ENCODE measurements at places on chromosomes 2 and 18.

DNA sequence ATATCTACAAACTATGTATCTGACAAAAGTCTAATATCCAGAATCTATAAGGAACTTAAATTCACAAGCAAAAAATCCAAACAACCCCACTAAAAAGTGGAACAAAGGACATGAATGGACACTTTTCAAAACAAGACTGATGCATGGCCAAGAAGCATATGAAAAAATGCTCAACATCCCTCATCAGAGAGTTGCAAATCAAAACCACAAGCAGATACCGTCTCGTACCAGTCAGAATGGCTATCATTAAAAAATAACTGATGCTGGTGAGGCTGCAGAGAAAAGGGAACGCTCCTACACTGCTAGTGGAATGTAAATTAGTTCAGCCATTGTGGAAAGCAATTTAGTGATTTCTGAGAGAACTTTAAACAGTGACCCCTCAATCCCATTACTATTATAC is 56.5 kb downstream of the CCBE1 start:
- H3K36me3 ChIP-seq = no peaks in the 10 kb centered on the region
- H3K27ac ChIP-seq = no peak overlapping the region
- ATAC-seq = no peak
- peaks cover 9% of the 10 kb centered on the region for H3K27me3 ChIP-seq
- no peak overlapping the region for H3K4me3 ChIP-seq
- H3K4me1 ChIP-seq = no peaks in the 10 kb centered on the region

DNA sequence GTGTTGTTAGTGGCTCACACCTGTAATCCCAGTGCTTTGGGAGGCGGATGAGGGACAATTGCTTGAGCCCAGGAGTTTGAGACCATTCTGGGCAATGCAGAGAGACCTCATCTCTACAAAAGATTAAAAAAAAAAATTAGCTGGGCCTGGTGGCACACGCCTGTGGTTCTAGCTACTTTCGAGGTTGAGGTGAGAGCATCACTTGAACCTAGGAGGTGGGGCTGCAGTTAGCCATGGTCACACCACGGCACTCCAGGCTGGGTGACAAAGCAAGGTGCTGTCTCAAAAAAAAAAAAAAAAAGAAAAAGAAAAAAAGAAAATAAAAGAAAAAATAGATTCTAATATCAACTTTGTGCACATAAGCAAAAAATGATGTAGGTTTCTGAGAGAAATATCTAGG is 1492.5 kb upstream of the TMEFF2 start:
- no peaks in the 10 kb centered on the region for H3K36me3 ChIP-seq
- no peak for ATAC-seq
- no peaks in the 10 kb centered on the region for H3K27me3 ChIP-seq
- H3K27ac ChIP-seq = no peak overlapping the region
- H3K4me3 ChIP-seq = no peak overlapping the region

DNA sequence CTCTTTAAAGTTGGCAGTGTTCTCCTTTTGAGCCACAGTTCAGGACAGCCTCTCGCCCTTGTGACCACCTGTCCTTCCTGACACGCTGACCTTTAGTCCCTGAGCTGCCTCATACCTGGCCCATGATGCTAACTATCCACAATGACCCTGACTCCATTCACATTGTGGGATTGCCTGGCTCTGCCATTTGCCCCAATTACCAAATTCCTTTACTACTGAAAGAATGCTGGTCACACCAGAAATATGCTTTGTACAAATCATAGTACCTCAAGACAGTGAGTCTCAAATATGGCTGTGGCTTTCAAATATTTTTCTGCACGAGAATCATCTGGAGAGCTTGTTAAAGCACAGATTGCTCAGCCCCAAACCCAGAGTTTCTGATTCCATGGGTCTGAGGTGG is 54.2 kb downstream of the LTBP1 start:
- no peak overlapping the region for H3K27ac ChIP-seq
- no peak for ATAC-seq
- H3K27me3 ChIP-seq = no peaks in the 10 kb centered on the region
- H3K4me1 ChIP-seq = no peaks in the 10 kb centered on the region
- no peak overlapping the region for H3K4me3 ChIP-seq

- H3K27me3 ChIP-seq = no peaks in the 10 kb centered on the region
- no peaks in the 10 kb centered on the region for H3K36me3 ChIP-seq
- peak overlapping the region; percentile 76 for H3K27ac ChIP-seq
- peaks cover 44% of the 10 kb centered on the region for H3K4me1 ChIP-seq
- no peak overlapping the region for H3K4me3 ChIP-seq
These were observed 138.4 kb downstream of the MBP start for GRCh38 chr18:76994086-76994654.

- H3K36me3 ChIP-seq = peaks cover 34% of the 10 kb centered on the region
- H3K4me3 ChIP-seq = no peak overlapping the region
- peak overlapping the region; percentile 1 for H3K27ac ChIP-seq
- peaks cover 15% of the 10 kb centered on the region for H3K4me1 ChIP-seq
- H3K27me3 ChIP-seq = no peaks in the 10 kb centered on the region
These were observed 145.4 kb upstream of the RIOK3 start for GRCh38 chr18:23307567-23308295.

DNA sequence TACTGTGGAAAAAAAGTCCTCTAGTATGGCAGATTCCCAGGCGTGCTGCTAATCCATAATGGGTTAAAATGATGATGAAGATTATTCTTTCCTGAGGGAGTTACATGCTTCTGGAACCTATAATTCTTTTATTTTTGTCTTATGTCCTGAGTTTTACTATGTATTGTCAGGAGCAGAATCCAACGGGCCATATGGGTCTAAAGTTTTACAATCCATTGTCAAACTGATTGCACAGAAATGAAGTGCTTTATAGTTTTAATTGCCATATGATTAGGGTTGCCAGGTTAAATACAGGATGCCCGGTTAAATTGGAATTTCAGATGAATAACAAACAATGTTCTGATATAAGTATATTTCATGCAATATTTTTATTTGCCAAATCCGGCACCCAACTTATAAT is 100.9 kb upstream of the MAP3K20 start:
- H3K4me1 ChIP-seq = no peaks in the 10 kb centered on the region
- no peak overlapping the region for H3K27ac ChIP-seq
- no peak overlapping the region for H3K4me3 ChIP-seq
